CD4-positive, alpha-beta T cell treated with Interleukin-17A for 4 hours (primary cell): ENCODE measurements at places on chromosomes 7 and 10.
A peak's percentile ranks its signal among the peaks of the same experiment; 100 is the strongest.

DNA sequence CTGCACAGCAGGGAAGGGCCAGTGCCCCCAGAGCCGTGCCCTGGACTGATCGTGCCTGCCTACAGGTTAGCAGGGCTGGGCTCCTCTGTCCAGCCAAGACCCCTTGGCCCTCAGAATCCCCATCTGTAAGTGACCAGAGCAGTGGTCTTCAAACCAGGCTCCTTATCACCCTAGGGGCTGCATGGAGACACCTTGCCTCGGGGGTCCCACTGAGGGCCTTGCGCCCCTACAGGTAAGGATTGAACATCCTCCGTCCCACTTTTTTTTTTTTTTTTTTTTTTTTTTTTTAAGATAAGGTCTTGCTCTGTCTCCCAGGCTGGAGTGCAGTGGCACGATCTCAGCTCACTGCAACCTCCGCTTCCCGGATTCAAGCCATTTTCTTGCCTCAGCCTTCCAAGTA, 32.6 kb upstream of the RADIL start:
- DNase-seq: no peak

GRCh38 chr10:61779950-61780659, 117.4 kb downstream of the CABCOCO1 start:
- no peak for DNase-seq

DNA sequence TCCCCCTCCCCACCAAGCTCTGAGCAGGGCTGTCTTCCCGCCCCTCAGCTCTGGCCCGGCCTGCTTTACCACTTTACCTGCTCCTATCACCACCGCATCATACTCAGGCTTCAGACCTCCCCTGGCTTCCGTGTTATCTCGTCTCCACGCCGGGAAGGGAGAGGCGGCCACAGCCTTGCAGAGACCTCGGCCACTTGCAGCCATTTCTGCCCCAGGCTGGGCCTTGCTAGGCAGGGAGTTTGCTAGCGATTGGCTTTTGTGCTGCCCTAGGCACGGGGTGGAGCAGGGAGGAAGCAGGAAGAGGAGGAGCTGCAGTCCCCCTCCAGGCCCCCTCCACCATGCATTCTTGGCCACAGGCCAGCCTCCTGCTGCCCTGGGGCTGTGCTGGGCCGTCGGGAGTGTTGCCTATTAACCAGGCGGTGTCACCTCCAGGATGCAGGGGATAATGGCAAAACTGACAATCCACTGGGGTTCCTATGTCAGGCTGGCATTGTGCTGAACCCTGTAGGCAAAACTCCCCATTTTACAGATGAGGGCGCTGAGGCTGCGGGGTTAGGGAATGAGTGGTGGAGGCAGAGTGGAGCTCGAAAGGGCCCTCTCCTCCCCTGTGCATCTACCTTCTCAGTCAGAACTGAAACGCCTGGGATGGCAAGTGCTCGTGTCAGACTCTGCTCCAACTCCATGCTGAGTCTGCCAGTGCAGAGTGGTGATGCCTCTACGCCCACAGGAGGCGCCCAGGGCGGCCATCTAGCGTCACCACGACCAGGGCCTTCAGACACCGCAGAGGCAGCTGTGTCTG, at the start of gene PYROXD2:
Gene PYROXD2, minus strand, starts transcription at position 251 of the 799 bp plus-strand sequence. Its CDS starts 47 bp downstream, at position 204.
- DNase-seq: peak; percentile 79

- no peak for DNase-seq
These were observed 373.9 kb upstream of the NFE2L3 start for GRCh38 chr7:25777969-25778708.

DNA sequence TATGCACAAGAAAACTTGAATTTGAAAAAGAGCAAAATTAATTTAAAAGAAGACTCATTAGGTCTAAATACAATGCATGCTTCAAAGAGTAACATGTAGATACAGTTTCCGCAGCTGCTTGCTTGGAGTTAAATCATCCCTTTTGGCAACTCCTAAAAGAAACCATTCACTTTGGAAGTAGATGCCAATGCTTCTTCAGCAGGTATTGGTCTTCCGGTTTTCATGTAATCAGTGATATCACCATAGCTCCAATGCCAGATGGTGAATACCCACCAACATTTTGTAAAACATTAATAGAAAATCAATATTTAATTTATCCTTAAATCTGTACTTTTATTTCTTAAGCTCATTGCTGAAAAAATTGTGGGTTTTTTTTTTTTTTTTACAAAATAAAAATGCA, 381.1 kb upstream of the PHF14 start:
- DNase-seq: no peak

- DNase-seq: no peak
These were observed 80.0 kb downstream of the C7orf25 start for GRCh38 chr7:42831718-42832522.

DNA sequence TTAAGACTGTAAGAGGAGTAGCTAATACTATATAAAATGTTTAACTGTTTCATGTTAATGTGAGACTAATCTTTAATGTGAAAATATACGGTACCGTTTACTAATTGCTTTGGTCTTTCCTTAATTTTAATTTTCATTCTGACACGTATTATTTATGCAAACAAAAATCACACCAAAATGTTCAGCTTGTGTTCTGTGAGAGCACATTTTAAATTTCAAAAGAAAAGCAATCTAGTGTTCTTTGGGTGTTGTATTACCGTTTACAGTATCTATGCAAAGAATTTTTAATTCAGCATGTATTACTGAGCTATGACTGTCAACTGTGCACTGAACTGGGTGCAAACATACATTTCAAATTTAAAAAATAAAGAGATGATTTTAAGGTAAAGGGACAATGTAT, 2.2 kb downstream of the WNT16 start:
- no peak for DNase-seq

- peak; percentile 52 for DNase-seq
These were observed 43.5 kb downstream of the YKT6 start for GRCh38 chr7:44244282-44244681.

GRCh38 chr7:82124445-82124844, 319.1 kb downstream of the CACNA2D1 start:
- no peak for DNase-seq

DNA sequence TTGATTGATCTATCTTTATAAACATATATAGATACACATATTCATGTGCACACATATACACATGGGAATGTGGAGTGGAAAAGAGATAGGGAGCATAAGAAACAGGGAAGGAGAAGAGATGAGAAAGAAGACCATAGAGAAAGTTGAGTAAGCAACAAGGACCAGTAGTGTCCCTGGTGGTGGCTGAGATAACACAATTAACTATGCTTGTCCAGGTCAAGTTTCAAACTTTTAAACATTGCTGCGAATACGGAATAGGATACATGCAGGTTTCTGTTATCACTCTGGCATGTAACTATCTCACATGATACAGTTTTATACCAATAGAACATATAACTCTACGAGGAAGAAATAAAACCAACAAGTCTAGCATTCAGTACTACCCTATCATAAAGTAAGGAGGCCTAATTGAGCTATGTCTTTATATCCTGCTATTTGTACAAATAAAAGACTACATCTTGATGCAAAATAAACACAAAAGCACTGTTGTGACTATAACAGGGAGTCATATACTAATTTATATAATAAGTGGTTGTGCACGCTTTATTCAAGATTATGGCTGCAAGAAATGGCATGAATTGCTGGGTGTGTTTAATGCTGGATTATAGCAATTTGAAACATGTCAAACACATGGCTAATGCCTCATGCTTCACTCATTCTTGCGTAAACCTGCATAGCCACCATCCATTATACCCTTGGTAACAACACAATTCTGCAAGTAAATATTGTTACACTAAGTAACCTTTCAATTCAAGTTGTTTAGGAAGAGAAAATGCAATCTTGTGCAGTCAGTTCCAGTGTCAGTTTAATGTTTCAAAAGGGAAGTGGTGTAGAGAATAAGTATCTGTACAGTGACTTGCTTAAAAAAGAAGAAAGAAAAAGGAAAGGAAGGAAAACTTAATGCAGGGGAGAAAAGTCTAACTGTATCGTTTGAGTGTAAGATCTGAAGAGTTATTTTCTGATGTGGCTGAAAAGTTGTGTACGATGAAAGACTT, 8.2 kb downstream of the FOXP2 start:
- no peak for DNase-seq

DNA sequence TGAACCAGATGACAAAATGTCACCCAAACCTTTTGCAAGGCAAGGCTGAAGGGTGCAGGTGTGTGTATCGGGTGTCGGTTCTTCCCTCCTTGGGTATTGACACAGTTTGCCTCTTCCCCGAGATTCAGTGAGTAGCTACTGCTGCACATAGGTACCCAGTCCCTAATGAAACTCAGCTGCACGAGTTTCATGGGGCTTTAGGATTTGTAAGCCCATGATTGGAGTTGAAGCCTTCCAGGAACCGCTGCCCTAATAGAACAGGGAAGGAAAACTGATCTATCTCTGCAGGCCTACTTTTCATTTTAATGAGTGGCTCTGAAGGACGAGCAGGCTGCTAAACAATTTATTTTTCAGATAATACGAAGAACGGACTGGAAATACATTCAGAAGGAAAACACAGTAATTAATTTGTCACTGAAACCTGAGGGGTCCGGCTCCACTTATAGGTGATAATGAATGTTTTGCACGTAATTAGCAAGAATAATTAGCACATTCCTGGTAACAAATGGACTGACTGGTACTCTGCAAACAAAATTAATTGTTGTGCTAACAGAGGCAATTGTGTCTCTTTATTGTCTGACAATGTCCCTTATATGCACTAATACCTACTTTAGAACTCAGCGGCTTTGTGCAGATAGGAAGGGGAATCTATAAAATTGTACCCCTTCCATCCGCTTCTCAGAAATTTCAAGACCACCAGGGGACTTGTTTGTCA, 49.6 kb upstream of the FZD8 start:
- DNase-seq: no peak

- DNase-seq: no peak
These were observed 599.7 kb downstream of the PTPRN2 start for GRCh38 chr7:157987906-157988305.

DNA sequence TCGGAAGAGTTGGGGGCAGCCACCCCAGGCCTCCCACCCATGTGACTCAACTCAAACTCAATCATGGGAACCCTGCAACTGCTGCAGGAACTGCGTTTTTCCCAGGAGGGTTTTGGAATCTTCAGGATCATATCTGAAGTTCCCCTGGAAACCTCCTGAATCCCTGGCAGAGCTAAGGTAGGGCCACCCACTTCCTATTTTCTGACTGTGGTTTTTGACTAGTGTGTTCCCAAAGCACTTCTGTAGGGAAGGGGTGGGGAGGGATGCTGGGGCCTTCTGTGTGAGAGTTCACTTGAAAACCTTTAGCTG, 127.6 kb upstream of the UNC5B start:
- no peak for DNase-seq
